A549 (cell line): ENCODE measurements at places on chromosomes 16 and 17.

GRCh38 chr17:78524870-78525510 is 52.2 kb downstream of the DNAH17 start:
- DNase-seq, result no peak

GRCh38 chr17:68927516-68927915 is 27.7 kb downstream of the ABCA8 start:
- DNase-seq, result no peak

DNA sequence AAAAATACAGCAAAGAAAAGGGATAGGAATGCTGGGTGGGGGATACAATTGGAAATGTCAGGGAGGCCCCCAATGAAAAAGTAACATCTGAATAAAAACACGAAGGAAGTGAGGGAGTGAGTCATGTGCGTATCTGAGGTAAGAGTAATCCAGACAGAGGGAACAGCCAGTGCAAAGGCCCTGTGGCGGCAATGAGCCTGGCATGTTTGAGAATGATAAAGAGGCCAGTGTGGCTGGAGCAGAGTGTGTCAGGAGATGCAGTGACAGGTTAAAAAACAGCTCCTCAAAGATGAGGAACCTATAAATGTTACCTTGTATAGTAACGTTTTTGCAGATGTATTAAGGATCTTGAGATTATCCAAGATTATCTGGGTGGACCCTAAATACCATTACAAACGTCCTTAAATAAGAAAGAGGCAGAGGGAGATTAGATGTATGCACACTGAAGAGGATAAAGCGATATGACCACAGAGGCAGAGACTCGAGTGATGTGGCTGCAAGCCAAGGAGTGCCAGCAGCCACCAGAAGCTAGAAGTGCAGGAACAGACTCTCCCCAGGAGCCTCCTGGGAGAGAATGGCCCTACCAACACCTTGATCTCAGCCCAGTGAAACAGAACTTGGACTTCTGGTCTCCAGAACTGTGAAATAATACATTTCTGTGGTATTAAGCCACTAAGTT is 17.8 kb upstream of the SLC35B1 start:
- DNase-seq, result no peak

DNA sequence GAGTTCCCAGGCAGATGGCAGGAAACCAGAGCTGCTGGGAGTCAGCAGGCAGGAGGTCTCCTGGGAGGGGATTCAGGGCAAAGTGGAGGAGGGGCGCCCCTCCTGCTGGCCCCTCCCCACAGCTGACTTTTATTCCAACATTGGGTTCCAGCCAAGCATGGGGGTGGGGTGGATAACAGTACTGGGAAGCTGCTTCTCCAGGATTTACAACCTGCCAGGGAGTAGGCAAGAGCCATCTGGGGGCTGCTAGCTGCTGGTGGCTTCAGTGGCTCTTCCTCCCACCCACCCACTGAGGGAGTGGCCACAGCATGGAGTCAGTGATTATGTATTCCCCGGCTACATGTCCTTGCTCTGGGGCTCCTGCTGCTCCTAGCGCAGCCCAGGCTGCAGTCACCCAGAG is 36.8 kb downstream of the TMEM132E start:
- no peak for DNase-seq

DNA sequence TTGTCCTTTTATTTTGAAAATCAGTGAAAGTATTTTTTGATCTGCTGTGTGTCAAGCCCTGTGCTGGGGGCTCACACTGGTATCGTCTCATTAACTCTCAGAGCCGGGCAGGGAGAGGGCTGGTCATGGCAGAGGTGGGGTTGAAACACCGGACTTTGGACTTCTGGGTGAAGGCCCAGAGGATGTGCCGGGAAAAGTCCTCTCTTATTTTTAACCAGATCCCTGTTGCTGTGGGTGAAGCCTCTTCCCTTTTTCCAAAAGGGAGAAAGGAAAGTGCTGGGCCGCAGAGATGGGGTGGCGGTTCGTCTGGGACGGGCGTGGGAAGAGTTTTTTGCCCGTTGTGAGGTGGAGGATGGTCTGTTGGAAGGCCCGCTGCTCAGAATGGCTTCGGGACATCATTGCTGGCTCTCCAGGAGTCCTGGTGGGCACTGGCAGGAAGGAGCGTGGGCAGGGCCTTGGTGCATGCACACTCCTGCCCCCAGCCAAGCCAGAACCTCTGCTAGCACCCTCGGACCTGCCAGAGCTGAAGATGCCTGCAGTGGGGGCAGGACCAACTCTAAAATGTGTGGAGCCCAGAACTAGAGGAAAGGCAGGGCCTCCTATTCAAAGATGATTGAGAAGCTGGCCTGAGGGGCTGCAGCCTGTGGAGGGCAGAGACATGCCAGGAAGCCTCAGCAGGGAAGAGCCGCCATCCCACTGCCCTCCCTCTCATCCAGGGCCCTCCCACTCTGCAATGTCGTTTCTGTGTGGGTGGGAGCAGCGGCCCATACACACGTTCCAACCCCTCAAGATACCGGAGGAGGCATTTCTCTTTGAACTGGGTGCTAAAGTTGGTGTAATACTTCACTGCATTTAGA is 213.2 kb downstream of the CCDC182 start:
- no peak for DNase-seq

GRCh38 chr17:44916781-44917241 is 1.5 kb upstream of the GFAP start:
- no peak for DNase-seq

- DNase-seq, result peak; percentile 51
These were observed 5.3 kb downstream of the MNT start for GRCh38 chr17:2395258-2396181.

DNA sequence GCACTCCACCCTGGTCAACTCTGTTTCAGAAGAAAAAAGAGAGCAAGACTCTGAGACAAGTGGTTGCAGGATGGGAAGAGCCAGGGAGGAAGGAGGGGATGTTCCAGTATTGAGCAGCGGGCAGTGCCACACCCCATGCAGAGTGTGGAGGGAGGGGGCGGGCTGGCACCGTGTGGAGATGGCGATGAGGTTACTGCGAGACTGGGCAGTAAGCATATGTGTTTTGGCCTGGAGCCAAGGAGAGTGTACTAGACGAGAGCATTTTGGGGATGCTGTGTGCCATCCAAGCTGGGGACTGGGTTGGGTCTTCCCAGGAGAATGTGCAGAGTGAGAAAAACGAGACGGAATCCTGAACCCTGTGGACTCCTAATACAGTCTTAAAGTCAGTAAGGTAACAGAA is 3.4 kb downstream of the TBC1D24 start:
- DNase-seq, result no peak

DNA sequence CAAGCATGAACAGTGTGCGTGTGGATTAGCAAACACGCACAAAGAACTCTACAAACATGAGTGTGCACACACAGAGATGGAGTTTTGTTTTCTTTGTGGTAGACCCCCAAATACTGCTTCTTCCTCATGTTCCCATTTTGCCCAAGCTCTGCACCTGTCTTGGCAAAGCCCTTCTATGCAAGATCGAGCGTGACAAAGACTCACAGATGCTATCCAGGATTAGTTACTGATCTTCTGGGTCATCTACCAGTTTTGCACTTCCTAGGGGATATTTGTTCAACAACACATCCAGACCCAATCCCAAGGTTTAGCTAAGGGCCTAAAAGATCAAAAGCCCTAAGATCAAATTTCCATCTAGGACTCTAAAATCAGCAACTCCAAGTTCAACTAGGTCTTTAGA is 16.0 kb downstream of the LRRC36 start:
- DNase-seq, result no peak

GRCh38 chr16:59899940-59900339 is 1165.8 kb upstream of the GOT2 start:
- DNase-seq, result no peak

DNA sequence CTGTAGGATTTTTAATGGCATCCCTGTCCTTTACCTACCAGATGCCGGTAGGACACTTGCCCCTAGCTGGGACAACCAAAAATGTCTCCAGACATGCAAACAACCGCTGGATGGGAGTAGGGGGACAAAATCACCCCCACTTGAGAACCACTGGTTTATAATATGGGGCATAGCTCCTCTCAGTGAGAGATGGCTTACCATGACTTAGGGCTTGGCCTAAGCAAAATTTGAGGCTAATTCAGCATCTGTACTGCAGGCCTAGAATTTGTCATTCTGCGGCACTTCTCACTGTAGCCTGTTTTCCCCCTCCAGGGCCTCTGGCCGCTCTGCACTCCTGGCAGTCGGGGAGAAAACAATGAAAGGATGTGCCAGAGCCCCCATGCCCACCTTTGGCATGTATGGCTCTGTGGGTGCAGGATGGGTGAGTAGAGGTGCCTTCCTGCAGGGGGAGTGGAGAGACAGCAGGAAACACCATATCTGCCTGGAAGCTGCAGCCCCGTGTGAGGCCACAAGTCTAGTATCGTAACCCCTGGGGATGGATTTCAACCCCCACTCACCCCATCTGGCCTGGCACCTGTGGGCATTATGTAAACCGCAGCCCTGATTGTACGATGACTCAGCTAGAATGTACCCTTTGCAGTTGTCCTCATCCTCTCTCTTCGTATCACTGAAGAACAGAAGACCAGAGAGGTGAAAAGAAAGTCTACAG is 268.1 kb downstream of the SOX9 start:
- DNase-seq, result peak; percentile 87

GRCh38 chr16:70779361-70779760 is 21.6 kb downstream of the VAC14 start:
- DNase-seq, result no peak

- no peak for DNase-seq
These were observed 39.4 kb upstream of the DHX8 start for GRCh38 chr17:43444223-43445008.

DNA sequence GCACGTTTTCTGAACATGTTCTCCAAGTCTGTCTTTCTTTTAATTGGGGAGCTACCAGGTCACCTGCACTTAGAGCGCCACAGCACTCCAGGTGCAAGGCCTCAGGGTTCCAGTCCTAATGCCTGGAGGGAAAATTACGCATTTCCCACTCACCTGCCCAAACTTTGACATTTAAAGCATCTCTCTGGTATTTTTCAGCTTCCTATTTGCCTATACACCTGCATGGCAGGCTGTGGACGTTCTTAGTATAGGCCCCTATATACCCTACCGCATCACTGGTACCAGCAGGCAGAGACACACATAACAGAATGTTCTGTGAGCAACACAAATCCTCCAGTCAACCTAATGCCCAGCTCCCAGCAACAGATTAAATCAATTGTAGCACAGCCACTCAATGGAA is 213.3 kb downstream of the MRTFB start:
- DNase-seq, result no peak

DNA sequence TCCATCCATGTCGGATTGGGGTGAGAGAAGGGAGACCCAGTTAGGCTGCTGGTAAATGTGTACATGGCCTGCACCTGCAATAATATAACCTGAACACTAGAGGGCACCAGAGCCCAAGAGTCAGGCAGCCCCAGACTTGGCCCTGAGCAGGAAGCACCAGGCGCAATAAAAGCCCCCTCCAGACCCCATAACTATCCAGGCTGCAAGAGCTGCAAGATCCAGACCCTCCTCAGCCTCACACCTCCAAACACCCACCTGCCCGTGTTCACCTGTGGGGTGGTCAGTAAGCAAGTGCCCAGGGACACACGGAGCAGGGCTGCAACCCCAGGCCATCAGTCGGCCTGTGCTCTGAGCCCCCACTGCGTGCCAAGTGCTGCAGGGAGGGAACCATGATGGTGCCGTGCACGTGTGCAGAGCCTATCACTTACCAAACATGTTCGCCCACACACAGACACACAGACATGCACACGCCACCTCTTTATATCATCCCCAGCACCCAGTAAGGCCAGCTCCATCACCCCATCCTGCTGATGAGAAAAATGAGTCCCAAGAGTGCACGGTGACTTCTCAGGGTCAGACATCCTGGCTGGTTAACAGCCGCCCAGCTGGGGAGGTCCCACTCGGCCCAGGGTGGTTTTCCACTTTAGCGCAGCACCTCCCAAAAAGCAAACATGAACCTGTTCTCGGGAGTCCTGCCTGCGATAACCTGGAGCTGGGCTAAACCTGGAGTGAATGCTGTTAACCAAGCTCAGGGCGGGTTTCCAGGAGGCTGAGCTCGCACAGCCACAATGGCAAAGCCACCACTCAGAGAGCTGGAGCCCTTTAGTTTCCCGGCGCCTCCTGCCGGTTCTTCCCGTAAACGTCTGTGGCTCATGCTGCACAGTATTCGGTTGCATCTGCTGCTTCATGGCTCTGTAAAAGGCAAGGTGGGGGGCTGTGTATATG is 439.8 kb downstream of the SOX9 start:
- DNase-seq, result peak; percentile 87

DNA sequence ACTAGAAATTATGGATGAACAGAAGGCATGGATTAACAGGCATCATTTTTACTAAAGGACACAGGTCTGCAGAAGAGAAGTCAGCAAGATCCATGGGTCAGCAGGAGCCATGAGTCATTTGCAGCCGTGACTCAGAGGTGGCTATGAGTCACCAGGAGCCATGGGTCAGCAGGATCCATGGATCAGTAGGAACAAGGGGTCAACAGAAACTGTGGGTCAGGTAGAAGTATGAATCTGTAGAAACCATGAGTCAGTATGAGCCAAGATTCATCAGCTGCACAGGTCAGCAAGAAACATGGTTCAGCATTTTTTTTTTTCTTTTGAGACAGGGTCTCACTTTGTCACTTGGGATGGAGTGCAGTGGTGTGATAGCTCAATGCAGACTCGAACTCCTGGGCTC is 58.2 kb upstream of the HS3ST4 start:
- no peak for DNase-seq

DNA sequence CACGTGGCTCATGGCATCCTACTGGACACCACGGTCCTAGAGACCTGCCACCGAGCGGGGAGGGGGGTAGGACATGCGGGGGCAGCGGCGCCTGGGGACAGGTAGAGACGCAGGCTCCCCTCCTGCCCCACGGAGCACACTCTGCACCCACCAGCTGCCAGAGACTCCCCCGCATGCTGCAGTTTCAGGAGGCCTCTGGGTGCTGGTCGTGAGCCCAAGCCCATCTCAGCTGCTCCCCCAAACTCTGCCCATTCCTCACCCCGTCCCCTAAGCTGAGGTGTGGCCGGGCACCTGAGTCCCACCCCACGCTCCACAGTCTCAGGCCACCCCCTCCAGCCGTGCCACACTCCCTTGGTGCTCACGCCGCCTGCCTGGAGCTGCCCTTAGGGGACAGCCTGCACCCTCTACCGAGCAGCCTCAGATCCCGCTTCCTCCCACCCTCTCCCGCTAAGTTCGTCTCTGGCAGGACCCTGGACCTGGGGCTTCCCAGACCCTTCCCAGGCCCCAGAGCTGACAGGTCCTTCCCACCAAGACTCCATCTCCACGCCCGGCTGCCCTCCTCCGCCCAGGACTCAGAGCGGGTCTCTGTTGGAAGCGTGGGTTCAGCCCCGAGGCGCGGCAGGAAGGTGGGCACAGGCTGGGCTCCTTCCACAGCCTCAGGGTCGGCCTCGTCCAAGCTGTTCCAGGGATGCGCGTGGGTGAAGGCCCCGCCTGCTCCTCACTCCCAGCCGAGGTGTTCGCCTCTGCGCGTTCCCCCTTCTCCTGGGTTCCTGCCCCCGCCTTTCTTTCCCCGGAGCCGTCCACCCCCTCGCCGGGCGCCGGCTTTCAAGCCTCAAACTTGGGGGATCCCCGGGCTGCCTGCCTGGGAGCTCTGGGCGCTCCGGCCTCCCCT is 1.3 kb downstream of the RAB40B start:
- no peak for DNase-seq

- DNase-seq, result no peak
These were observed 75.5 kb downstream of the BMERB1 start for GRCh38 chr16:15509593-15510535.

GRCh38 chr16:85136702-85137322 is 24.5 kb upstream of the CIBAR2 start:
- no peak for DNase-seq

- DNase-seq, result peak; percentile 35
These were observed 434.8 kb downstream of the SLC39A11 start for GRCh38 chr17:72657467-72658317.
